ENCODE measurements at places on chromosomes 6 and 20. TPM values are rescaled to one million over a fixed set of nuclear protein-coding genes. Genes with fewer than 3 reads are reported as not detected.

Gene CEBPB
- total RNA-seq: 296 TPM

DNA sequence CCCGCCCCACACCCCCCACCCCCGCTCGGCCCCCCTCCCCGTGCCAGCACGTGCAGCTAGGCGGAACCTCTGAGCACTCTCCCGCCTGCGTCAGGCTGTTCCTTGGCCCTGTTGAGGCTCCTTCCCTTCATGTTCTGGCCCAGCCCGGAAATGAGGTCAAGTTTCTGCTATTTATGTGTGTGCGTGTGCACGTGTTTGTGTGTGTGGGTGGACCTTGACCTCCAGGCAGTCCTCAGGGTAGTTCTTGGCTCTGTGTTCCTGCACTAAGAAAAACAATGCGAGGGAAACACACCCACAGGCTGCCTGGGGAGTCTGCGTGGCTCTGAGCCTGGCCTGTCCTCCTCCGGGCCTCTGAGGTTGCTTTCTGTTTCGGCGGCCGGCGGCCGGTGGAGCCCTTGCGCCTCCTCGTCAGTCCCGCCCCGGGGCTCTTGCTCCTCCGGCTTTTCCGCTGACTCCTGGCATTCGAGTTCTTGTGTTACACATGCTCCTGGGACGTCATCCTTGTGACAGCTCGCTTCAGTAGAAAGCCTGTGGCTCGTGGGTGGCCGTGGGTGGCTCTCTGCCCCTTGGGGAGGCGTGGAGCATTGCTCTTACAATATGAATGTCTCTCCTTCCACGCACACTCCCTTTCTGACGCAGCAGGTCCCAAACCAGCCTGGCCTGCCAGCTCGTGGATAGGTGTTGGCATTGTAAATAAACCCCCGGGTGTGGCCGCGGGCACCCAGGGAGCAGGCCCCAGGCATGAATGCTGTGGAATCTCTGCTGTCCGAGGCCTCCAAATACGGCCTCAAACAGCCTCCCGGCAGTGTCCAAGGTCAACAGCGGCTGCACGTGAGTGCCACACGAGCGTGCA, 10.0 kb downstream of the SLCO4A1 start:
- H3K27ac ChIP-seq: peak overlapping the region; percentile 96
- no peaks in the 10 kb centered on the region for H3K36me3 ChIP-seq
- peaks cover 31% of the 10 kb centered on the region for H3K4me1 ChIP-seq
- H3K4me3 ChIP-seq: peak overlapping the region; percentile 32
- peak; percentile 95 for DNase-seq
- H3K27me3 ChIP-seq: no peaks in the 10 kb centered on the region

- H3K27me3 ChIP-seq: no peaks in the 10 kb centered on the region
- no peak overlapping the region for H3K4me3 ChIP-seq
- no peaks in the 10 kb centered on the region for H3K36me3 ChIP-seq
- DNase-seq: no peak
- H3K27ac ChIP-seq: no peak overlapping the region
These were observed 152.1 kb upstream of the FLRT3 start for GRCh38 chr20:14489544-14489943.

Gene GMPR
- 35.1 TPM for total RNA-seq

DNA sequence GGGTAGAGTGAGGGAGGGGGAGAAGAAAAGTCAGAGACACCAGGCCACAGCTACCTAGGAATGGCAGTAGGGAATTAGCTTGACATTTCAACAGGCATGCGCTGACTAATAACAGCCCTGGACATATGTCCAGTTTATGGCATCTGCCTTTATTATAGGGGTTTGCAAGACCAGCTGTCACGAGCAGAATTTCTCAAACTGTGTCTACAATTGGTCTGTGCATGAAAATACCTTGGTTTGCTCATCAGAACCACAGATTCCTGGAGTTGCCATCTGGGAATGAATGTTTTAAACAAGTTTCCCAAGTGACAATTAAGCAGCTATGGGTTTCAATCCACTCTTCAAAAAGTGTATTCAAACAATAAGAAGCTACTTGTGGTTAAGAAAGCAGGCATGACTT, 110.3 kb upstream of the ENPP5 start:
- no peaks in the 10 kb centered on the region for H3K27me3 ChIP-seq
- no peak for DNase-seq
- H3K36me3 ChIP-seq: no peaks in the 10 kb centered on the region

Gene DEFB132
- total RNA-seq: not detected

All from ovary (tissue), 10 donors.